Activated naive CD4-positive, alpha-beta T cell (primary cell): ENCODE measurements at places on chromosomes 7 and 10.

- no peak for DNase-seq
Observed at GRCh38 chr10:51878695-51879094, 179.3 kb upstream of the CSTF2T start.

GRCh38 chr10:77505431-77506334 lies 131.9 kb downstream of the KCNMA1 start:
- no peak for DNase-seq

GRCh38 chr10:91077549-91078071 lies 142.9 kb upstream of the PCGF5 start:
- no peak for DNase-seq

DNA sequence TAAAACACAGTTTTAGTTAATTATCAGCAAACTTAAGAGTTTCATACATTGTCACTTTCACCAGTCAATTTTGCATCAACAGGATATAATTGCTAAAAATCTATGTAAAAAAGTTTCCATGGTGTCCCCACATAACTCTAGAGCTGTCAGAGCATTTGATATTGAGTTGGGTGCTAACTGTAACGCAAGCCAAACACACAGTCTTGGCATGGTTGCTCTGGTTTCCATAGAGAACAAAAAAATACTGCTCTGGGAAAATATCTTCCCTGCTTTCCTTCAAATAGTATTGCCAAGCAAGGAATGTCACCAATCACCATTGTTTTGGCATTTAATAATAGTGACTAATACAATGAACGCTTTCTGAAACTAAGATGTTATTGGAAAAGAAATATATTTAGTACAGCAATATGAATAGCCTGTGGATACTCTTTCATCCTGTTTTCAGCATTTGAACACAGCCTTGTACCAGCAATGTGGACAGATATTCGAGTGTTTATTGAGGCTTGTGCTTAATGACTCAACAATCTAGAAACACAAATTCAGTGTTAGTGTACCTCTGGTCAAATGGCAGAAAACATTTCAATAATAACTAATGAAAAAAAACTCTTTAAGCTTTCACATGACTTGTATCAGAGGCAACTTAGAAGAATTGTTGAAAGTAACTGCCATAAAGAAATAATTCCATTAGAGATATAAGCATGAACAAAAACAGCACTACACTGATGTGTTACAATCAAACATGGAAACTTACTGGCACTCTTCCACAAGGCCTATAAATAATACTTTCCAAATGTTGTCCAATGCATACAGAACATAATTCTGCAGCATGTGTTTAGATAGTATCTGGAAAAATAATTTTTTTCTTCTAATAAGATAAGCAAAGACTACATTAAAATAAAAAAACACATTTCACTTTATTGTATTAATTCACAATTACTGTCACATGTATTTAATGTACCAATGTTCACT lies 1469.5 kb upstream of the CELF2 start:
- DNase-seq = no peak

GRCh38 chr10:89985446-89985845 lies 284.1 kb downstream of the KIF20B start:
- DNase-seq = no peak
